ENCODE measurements at places on chromosomes 5 and 9.

DNA sequence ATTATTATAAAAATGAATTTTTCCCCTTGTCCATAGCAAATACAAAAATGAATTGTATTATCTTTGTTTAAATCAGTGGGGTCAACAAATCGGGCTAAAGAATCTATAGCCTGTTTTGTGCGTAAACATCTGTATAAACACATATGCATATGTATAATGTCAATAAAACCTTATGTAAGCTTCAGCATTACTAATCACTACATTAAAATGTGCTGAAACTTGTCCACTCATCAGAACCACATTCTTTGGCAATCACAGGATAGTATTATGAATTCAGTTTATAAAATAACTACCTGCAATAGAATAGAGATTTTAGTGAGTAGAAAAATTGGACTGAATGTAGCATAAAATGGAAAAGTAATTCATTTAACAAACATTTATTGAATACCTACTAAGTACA is 30.6 kb downstream of the RGMB start:
- DNase-seq = no peak

DNA sequence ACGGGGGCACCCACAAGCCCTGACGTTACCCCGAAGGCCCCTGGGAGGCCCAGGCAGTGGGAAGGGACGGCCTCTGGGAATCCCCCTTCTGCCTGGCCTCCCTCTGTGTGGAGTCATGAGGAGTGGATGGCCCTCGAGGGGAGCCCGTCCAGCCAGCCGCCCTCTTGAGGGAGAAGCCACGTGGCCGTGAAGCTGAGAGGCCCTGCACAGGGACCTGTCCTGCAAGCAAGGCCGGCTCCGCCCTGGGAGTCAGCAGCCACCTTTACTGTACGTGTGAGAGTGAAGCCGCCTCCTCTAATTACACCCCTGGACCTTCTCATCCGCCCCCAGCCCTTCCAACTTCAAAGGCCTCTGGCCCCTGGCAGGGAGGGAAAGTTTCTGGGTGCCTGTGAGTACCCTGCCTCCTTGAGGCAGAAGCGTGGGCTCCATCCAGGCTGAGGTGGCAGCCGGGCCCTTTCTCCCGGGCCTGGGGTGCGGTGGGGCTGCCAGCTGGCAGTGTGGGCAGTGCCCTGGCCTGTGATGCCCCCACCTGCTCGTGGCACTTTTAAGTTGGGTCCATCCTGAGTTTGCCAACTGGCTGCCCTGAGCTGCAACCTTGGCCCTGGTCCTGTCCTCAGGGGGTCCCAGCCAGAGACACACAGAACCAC is 55.9 kb upstream of the EGFL7 start:
- DNase-seq = no peak

- DNase-seq = no peak
Measured at GRCh38 chr5:1188464-1188863, 12.9 kb upstream of the SLC6A19 start.

DNA sequence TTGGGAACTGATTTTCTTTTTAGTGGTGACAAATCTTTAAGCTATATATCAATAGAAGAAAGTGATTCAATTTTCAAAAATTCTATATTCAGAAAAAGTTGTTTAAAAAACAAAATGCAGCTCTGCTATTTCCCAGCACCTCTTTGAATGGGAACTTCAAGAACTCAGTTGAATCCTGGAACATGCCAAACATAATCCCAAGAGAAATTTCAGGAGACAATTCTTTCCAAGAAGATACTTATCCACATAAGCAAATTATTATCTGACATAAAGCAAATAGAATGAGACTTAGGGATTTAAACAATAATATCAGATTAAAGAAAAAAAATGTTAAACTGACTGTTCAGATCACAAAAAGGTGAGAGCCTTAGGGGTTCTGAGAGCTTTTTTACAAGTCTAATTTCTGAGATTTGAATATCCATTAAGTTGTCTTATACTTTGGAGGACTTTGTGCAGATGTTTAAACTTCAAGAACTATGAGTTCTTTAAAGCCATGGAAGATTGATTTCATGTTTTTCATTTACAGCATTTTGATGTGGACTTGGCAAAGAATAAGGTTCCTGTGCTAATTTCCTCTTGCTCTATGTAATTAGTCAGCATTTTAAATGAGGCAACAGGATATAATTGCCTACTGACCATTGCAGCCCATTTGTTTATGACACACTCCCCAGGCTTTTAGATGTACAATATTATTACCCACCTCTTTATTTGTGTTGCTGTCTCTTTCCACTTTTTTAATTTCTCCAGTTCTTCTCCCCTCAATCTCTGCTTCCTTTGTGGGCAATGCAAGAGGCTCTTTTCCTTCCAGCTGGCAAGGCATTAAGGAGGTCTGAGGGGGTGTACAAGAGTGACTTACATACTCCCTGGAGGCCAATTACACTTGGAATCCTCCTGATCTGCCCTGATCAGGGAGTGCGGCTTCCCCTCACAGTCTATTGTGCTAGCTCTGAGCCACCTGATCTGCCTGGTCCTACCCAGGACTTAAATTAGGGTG is 419.1 kb downstream of the NR2F1-AS1 start:
- peak; percentile 47 for DNase-seq

GRCh38 chr9:19698960-19699359 is 89.9 kb downstream of the SLC24A2 start:
- no peak for DNase-seq

DNA sequence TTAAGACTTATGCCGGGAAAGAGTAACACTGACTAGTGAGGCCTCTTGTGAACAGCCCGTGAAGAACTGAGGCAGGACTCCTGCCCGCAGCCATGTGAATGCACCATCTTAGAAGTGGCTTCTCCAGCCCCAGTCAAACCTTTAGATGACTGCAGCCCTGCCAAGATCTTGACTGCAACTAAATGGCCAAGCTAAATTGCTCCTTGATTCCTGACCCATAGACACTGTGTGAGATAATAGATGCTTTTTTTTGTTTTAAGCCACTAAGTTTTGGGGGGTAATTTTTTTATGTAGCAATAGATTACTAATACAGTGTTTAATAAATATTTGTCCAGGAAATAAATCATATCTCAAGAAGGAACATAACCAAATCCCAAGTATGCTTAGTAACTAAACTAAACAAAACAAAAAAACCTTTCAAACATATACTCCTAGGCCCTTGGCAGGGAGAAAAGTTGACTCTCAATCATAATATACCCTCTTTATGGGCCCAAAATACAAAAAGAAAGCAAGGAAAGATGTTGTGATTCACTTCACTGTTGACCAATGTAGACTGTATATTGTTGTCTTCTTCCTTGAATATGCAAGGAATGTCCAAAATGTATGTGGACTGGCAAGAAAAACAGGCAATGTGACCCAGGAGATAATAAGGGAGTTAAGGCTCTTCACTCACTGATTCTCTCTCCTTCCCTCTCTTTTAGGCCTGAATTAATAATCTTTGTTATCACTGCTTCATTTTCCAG is 79.7 kb upstream of the ZNF366 start:
- DNase-seq = peak; percentile 14

GRCh38 chr5:149110406-149110805 is 30.9 kb upstream of the ABLIM3 start:
- DNase-seq = no peak

DNA sequence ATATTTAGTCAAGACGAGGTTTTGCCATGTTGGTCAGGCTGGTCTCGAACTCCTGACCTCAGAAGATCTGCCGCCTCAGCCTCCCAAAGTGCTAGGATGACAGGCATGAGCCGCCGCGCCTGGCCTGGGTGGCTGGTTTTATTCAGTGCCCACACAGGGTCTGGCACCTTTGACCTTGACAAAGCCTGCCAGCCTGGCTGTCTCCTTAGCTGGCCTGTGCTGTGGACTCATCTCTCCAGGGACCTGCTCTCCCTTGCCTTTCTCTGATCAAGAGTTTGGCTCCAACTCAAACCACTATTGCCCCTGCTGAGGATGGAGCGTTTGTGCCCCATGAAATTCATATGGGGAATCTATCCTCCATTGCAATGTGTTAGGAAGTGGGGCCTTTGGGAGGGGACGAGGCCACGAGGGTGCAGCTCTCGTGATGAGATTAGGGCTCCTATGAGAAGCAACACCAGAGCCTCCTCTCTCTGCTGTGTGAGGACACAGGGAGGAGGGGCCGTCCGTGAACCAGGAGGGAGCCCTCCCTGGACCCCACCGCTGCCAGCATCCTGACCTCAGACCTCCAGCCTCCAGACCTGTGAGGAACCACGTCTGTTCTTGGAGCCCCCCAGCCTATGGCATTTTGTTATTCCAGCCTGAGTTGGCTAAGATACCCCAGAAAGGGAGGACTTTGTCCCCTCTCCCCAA is 45.0 kb downstream of the MRPL36 start:
- DNase-seq = no peak

- peak; percentile 1 for DNase-seq
Measured at GRCh38 chr5:91464886-91465646, 81.9 kb upstream of the ARRDC3 start.

DNA sequence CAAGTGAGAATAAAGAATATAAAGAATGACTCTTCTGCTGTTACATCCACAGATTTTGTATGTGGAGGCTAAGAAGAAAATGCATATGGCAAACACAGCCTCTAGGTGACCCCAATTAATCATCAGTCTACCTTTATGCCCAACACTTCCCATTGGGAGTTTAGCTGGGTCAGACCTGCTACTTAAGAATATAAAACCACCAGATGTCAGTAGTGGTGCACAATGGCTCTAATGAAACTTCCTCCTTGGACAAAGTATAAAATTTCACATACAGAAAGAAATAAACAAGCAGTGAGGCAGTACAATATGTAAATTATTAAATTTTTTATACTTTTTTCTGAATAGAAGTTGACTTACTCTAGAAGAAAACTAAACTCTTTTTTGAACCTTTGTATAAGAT is 539.9 kb downstream of the BRINP1 start:
- DNase-seq = peak; percentile 2

- no peak for DNase-seq
Measured at GRCh38 chr9:84538879-84539278, 130.7 kb upstream of the NTRK2 start.

GRCh38 chr9:14313378-14313940 is 482 bp downstream of the NFIB start:
- DNase-seq = peak; percentile 32

GRCh38 chr5:83925321-83925954 is 204.8 kb upstream of the HAPLN1 start:
- peak; percentile 97 for DNase-seq

DNA sequence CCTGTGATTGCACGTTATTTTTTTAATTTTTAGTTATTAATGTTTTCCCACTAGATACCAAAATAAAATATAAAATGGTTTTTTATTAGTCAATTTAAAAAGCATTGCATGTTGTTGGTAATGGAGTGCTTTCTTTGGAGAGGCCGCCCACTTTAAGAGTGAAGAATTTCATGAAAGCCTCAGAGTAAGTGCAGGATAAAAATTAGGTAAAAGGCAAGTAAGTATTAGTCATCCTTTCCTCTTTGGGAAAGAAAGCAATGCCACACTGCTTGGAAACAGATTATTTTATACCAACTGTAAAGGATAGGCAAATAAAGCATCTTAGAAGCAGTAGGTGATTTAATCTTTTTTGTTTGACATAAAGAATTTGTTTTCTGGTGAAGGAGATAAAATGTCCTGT is 62.9 kb downstream of the HSD17B4 start:
- peak; percentile 4 for DNase-seq

DNA sequence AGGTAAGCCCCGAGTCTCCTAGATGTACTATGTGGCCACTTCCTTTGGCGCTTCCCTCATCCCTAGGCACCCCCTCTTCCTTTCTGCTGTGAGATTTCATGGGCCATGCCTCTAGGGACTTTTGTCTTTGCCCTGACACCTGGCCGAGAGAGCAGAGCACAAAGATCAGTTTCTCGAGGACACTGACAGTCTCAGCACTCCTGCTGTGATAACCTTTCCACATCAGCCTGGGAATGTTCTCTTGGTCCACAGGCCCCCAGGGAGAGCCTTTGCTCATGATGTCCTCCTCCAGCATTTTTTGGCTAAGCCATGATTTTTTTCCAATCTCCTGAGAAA is 127.0 kb upstream of the CPEB4 start:
- no peak for DNase-seq

DNA sequence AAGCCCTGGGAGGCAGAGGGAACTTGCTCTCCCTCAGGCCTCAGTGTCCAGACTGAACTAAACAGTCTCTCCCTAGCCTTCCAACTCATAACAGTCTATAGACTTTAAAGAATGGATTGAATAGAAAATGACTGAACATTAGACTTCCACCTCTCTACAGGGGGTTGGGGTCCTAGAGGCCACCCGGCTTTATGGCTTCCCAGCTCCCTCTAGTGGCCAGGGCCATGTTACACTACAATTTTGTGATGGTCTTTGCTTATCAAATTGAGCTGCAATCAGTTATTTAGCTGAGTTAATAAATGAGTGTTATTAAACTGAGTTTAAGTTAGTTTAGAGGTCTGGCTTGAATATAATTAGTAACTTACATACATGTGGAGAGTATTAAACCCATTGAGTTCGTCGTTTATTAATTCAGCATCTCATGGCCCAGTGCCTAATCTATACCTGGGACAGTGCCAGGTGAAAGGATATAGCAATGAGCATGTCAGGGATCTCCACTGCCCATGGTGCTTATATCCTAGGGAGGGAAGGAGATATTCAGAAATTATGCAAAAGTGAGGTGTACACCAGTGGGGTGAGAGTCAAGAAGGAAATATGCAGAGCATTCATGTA is 105.2 kb downstream of the SH3TC2 start:
- peak; percentile 31 for DNase-seq

DNA sequence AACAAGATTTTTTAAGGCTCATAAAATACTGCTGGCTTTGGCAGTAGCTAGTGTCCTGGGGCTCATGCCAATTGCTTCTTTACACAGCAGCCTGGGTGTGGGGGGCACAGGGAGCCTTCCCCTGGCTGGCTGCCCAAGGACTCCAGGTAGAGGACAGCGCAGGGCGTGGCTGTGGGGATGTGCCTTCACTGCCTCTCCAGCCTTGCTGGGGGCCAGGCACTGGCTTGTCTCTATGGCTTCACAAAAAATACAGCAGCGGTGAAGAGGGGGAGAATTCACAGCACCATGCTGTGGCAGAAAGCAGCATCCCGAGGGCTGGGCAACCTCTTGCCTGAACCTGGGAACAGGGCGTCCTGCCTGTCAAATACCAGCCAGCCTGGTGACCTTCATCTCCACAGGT is 57.4 kb downstream of the DAP start:
- no peak for DNase-seq

GRCh38 chr5:34519489-34520220 is 136.5 kb upstream of the RAI14 start:
- DNase-seq = no peak

GRCh38 chr5:160835376-160835775 is 16.6 kb downstream of the ATP10B start:
- no peak for DNase-seq

- no peak for DNase-seq
Measured at GRCh38 chr5:3993856-3994473, 398.3 kb downstream of the IRX1 start.

DNA sequence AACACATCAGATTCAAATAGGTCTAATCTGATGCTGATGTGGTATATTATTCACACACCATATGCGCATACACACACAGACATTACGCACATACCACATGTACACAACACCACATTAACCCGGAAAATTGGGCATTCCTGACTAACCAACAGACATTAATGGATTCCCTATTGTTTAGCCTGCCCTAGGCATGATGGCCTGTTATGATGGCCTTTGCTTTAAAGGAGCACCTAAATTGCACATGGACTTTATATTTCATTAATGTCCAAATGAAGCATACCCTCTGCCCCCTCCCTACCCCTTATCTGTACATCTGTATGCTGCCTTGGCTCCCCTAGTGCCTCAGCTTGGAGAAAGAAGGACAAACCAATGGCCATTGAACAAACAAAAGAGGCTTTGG is 127.7 kb upstream of the PRLR start:
- no peak for DNase-seq
